ENCODE measurements at places on chromosomes 5 and 9.
A peak's percentile ranks its signal among the peaks of the same experiment; 100 is the strongest.

GRCh38 chr5:55101556-55102276 lies 730 bp upstream of the GZMA start:
- DNase-seq, result no peak

GRCh38 chr5:142481410-142481809 lies 156.6 kb upstream of the SPRY4 start:
- DNase-seq, result no peak

- DNase-seq, result no peak
These were observed 311.3 kb upstream of the GRIN3A start for GRCh38 chr9:102049586-102050246.

GRCh38 chr5:23763170-23763569 lies 255.8 kb downstream of the PRDM9 start:
- no peak for DNase-seq

GRCh38 chr5:132876020-132876759 lies 2.7 kb downstream of the LEAP2 start:
- no peak for DNase-seq

- DNase-seq, result no peak
These were observed 15.6 kb downstream of the AK8 start for GRCh38 chr9:132862533-132862932.

DNA sequence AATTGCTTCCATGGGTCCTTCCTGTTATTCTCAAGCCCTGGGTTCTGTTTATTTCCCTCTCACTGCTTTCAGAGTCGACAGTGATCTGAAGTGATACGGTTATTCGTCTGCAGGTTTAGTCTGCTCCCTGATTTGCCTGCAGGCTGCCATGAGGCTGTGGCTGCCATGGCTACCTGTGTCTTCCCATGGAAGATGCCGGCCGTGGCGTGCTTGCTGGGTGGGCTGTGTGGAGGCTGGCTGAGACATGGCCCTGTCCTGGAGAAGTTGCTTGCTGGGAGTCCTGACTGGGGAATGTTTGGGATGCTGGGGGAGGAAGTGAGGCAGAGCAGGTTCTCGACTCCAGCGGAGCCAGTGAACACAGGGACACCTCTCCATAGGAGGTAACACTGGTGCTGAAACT lies 104.1 kb upstream of the TBC1D2 start:
- DNase-seq, result no peak

DNA sequence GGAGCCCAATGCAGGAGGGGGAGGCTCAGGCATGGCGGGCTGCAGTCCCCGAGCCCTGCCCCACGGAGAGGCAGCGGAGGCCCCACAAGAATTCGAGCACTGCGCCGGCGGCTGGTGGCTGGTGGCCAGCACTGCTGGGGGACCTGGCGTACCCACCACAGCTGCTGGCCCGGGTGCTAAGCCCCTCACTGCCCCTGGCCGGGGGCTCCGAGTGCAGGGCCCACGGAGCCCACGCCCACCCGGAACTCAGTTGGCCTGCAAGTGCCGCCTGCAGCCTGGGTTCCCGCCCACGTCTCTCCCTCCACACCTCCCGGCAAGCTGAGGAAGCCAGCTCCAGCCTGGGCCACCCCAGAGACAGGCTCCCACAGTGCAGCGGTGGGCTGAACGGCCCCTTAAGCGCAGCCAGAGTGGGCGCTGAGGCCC lies 780.3 kb downstream of the DTWD2 start:
- no peak for DNase-seq

- no peak for DNase-seq
These were observed 23.7 kb upstream of the SPZ1 start for GRCh38 chr5:80296121-80296520.

- no peak for DNase-seq
These were observed 103.4 kb downstream of the ADAMTS2 start for GRCh38 chr5:179241764-179242370.

DNA sequence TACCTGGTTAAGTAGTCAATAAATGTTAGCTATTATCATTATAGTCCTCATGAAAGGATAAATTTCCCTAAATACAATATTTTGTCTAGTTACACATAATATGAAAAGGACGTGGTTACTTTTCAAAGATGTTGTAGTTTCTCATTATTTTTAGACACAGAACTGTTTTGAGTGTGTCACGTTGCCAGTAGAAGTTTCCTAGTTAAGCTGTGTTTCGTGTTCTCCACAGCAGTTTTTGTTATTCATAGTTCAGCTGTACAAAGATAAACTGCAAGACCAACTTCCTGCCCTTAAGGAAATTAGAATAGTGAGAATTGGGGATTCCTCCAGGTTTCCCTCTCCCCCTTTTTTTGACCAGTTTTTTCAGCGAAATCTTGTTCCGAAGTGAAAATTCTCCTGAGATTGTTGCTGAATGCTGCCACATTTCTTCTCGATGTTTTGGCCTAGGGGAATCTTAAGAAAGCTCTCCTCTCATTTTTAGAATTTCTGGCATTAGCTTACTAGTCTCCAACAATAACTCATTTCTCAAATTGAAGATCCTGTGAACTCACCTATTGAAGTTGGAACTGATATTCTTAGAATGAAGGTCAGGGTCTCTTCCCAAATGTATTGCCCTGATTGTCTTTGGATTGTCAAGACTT lies 176.1 kb downstream of the PAM start:
- no peak for DNase-seq

DNA sequence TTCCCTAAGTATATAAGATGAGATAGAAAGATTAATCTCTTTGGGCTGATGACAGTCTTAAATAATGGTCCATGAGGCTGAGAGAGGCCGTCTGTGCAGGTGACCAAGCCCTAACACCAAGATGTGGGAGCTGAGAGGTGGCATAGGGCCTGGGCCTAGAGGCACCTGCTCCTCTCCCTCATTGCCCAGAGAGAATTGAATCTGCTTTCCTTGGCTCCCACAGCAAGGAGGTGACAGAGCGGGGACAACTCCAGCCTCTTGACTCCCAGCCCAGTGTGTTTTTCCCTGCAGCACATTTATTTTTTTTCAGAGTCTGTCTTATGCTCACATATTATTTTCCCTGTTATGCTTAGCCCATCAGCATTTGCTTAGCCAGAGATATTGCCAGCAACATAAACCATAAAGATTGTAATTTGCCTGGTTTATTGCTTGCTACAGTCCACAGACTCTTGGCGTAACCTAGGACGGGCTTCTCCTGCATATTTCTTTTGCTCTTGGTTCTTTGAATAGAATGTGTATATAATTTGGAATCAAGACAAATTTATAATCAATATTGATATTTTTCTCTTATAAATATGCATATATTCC lies 105.6 kb downstream of the NTRK2 start:
- DNase-seq, result no peak

DNA sequence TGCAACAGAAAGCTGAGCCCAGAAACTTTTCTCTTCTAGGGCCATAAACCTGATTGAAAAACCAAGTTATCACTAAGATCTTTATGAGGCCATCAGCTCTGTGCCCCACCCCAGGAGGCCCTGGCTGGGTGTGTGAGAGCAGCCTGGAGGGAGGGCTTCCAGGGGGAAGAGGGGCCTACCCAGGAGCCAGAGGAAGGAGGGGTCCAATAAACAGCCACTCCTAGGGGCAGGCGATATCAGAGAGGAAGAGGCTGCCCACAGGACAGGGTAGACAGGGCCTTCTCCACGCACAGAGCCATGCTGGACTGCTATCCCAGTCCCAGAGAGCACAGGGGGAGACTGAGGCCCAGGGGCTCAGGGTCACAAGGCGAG lies 4.5 kb upstream of the CDX1 start:
- no peak for DNase-seq

GRCh38 chr5:154714266-154714986 lies 40.8 kb upstream of the LARP1 start:
- peak; percentile 64 for DNase-seq

GRCh38 chr5:60577116-60577515 lies 122.8 kb downstream of the DEPDC1B start:
- no peak for DNase-seq

GRCh38 chr5:148735301-148735835 lies 81.0 kb upstream of the HTR4 start:
- no peak for DNase-seq

DNA sequence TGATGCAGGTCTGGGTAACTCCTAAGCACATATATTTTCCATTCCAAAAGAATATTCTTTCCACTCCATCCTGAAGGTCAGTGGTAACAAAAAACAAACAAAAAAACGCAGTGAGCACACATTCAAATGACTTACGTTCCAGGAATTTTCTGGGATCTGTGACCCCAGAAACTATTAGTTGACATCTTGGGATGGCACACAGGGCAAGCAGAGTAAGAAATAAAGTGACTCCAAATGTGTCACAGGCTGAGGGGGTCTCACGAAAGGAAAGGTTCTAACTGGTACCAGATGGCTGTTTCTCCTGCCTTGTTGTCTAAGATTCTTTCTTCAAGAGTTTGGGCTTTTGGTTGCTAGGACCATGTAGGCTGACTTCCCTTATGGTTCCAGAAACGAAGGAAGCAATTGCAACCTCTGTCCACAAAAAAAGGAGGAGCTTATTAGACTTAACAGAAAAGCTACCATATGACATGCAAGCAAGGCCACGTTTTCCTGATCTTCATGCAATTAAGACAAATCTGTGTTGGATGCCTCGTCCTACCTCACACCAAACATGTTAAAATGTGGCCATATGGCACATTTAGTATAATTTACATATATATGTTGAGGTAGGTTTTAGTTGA lies 32.7 kb downstream of the PTGS1 start:
- DNase-seq, result peak; percentile 19

All from cardiac fibroblast (primary cell).